ENCODE measurements at places on chromosomes 2 and 18.

GRCh38 chr2:214775971-214776370, 33.5 kb downstream of the BARD1 start:
- no peak for DNase-seq

GRCh38 chr2:42973726-42974125, 181.3 kb upstream of the HAAO start:
- no peak for DNase-seq

DNA sequence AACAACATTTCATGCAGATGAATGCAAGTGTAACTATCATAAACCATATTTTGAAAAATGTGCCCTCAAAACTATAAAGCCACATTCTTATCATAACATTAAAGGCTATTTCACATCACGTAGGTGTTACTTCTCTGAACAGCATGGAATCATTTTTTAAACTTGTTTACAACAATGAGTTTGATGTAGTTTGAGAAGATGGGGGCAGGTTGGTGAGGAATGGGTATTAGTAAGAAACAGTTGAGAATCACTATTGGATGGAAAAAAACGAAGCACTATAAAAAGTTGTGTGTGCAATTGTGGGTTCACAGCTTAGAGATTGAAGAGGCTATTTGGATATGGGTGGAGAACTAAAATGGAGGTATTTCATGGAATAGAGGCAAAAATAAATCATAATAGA, 569.1 kb downstream of the ARHGAP15 start:
- no peak for DNase-seq

DNA sequence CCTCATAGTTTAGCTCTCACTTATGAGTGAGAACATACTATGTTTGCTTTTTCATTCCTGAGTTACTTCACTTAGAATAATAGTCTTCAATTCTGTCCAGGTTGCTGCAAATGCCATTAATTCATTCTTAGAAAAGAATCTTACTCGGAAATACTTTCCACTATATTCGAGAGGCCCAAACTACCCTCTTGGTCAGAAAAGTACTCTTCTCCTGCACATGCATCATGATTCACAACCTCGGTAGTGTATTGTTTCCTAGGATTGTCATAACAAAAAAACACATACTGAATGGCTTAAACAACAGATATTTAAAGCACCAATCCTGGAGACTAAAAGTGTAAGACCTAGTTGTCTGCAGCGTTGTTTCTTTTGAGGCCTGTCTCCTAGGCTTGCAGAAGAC, 364.0 kb upstream of the SLC14A2 start:
- no peak for DNase-seq

DNA sequence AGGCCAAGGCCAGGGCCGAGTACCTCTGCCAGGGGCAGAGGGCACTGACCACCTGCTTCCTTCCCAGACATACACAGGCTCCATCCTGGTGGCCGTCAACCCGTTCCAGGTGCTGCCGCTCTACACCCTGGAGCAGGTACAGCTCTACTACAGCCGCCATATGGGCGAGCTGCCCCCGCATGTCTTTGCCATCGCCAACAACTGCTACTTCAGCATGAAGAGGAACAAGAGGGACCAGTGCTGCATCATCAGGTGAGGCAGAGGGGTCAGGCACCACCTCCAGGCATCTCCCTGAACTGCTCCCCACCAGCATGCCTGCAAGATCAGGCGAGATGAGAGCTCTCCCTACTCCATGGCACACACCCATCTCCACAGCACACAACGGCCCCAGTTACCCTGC, 31.1 kb downstream of the MYO7B start:
- no peak for DNase-seq

- no peak for DNase-seq
These were observed 8.1 kb downstream of the TEX44 start for GRCh38 chr2:231600619-231601355.

- no peak for DNase-seq
These were observed 3.4 kb downstream of the THADA start for GRCh38 chr2:43592443-43592842.

DNA sequence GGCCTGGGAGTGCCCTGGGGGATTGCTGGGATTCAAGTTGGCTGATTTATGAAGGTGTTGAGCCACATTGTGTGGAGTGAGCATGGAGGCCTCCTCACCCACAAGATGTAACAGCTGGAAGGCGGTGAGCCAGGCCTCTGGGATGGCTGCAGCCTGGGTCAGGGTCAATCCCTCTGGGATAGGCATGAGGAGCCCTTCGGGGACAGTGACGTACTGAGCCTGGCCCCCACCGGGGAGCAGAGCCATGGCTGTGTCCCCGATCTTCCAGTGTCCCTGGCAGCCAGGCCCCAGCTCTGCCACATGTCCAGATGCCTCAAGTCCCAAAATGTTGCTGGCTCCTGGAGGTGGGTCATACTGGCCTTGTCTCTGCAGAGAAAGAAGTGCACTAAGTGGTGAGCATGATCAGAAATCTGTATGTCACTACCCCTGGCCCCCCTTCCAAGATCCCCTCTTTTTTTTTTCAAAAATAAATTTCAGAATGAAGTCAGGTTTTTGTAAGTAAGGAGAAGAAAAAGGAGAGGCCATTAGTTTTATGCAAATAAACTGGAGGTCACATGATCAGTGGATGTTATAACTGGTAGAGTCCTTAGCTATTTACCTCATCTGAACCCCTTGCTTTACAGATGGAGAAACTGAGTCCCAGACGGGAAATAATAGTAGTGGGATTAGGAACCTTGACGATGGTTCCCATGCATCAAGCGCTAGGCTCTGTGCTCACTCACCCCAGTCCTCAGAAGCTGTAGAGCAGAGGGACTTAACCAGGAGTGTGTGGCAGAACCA, 1.7 kb downstream of the TP53I3 start:
- no peak for DNase-seq

DNA sequence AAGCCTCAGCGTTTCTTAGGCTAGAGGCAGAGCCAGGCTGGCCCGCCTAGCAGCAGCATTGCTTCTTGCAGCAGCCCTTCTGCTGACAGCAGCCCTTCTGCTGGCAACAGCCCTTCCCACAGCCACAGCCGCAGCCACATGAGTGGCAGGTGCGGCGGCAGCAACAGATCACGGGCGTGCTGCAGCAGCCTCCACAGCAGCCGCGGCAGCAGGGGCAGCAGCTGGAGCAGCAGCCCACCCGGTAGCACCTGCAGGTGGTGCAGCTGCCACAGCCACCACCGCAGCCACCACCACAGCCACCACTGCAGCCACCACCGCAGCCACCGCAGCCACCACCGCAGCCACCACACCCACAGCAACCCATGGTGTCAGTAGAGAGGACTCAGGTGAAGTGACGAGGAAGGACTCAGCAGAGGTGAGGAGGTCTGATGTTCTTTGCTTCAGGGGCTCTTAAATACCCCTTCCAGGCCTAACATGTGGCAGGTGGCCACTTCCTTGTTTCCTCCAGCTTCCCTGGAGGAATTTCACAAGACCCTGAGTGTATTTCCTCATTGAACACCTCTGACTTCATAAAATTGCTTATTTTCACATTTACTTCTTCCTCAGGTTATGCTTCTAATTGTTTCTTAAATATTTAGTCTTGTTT, at the start of gene SCYGR6:
Gene SCYGR6 (minus strand): TSS at position 364 of the 646 bp plus-strand sequence. CDS start 0 bp downstream, at position 364.
- DNase-seq = no peak

DNA sequence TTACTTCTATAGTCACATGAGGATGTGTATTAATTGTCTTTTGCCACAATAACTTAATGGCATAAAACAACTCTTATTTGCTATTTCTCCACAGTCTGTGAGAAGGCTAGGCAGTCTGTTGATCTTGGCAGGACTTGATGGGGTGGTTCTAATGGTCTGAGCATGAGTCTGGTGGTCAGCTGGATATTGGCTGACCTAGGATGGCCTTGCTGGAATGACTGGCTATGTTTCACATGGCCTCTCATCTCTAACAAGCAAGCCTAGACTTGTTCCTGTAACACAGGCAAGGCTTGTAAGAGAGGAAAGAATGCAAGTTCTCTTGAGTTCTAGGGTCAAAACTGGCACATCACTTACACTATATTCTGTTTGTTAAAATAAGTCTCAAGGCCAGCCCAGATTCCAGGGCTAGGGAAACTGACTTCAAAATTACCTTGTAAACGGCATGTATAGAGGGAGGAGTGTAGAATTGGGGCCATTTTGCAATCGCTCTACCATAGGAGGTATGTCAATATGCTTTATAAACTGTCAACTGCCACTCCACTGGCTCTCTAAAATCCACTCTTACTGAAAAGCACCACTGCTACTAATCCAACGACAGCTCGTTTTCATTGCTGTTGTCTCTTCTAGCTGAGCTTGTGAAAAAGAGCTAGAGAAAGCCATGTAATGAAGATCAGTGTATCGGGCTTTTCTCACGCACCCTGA, 325.0 kb upstream of the PKDCC start:
- peak; percentile 11 for DNase-seq

DNA sequence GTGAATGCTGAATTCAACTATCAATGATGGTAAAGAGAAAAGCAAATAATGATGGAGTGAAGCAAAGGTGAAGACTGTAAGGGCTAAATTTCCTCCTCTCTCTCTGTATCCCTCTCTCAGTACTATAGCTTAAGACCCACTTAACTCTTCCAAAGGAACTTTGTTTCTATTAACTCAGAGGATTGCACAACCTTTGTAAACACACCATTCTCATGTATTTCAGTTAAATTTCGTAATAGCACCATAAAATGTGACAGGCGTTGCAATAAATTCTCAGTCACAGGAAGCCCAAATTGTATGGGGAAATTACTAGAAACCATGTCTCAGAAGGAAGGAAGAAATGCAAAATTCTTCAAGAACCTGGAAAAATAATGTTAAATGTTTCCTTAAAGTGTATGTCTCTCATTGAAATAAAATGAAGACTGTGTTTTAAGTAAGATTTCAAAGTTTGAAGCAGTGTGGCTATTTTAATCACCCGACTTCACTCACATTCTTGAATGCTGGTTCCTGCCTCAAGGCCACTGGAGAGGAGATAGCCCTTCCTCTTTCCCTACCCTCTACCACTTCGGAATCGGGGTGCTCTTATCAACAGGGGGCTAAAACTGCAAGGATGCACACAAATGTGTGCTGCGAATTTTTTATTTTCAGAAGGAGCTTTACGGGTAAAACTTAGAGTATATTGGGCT, 112.1 kb downstream of the FTCDNL1 start:
- DNase-seq = no peak

DNA sequence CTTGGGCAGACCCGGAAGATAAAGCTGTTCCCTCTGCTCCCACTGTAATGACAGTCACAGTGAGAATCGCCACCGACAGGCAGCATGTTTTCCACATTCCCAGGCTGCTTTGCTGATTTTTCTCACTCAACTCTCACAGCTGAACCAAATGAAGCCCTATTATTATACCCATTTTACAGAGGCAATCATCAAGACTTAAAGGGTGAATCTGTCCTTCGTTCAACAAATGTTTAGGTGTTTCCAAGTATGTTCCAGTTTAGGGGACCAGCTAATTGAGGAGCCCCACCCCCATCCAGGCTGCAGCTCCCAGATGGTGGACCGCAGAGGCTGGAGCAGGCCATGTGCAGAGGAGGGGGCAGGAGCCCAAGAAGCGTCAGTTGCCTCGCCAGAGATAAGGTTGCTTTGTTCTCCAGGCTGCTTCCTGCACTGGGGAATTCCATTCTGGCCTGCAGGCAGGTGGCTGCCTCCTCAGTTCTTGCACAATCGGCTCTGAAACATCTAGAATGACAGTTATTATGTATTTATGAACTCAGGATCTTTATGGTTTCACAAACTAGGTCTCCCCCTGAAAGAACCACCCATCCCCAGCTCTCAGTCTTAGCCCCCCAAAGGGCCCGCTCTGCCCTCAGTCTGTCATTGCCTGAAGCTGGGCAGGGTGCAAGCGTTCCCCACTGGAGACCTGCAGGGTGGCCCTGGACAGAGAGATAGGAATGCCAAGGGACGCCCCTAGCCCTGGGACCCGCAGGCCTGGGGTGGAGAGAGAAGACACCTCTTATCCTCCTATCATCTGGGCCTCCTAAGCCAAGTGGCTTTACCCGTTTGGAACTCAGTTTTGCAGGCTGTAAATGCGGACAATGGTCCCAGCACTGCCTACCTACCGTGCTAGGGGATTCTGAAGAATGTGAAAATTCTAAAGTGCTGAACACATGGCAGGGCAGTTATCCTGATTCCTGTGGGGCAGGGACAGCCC, 49.1 kb upstream of the MYCN start:
- DNase-seq = no peak

DNA sequence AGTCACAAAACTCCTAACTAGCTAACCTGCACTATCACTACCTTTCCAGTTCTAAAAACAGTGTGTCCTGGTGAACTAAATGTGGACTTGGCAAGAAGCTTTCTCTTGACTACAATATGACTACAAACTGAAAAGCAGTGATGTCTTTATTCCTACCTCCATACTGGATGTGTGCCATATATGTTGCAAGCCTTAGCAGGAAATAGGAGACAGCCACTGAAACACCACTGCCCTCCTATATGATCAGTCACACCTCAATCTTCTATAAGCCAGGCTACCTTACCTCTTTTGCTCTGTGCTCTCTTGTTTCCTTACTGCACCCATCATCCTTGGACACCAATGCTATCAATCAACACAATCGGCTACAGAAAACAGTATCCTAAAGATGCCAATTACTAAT, 34.1 kb downstream of the SS18 start:
- no peak for DNase-seq

DNA sequence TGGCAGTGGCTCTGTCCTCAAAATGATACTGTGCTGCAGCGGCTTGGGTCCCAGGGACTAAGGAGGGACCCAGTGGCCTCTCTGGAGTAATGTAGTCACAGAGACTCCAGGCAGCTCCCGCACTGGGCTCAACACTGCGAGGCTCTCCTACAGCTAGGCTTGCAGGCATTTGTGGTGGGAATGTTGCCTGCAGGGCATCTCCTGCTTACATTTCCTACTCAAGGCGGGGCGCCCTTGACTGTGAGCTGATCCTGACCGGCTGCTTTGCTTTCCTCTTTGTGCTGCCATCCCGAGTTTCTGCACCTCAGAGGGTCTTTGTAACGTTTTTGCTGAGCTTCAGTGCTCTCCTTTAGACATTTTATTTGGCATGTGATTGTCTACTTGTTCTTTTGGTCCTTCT, 177.4 kb upstream of the FN1 start:
- no peak for DNase-seq

DNA sequence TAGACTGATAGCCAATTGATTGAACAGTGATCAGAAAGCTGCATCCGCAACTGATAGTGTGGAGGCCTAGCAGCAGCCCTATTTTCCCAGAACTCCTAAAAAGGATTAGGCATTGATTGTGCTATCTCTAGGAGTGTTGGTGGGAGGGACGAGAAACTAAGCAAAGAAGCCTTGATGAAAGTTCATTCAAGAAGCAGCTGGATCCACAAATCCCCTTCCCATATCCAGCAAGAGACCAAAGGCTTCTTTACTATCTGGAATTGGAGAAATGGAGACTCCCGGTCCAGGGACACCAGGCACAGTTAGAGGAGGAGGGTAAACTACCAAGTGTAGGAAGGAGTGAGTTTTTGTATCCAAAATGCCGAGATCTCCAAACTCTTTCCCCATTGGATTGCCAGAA, 151.5 kb downstream of the ALK start:
- DNase-seq = no peak

- no peak for DNase-seq
These were observed 105.6 kb downstream of the FEZ2 start for GRCh38 chr2:36492216-36492945.

GRCh38 chr2:41966920-41967319, 80.9 kb upstream of the PKDCC start:
- DNase-seq = no peak
